ENCODE measurements at places on chromosomes 16 and 17. TPM values are rescaled to one million over a fixed set of nuclear protein-coding genes. Genes with fewer than 3 reads are reported as not detected.
A peak's percentile ranks its signal among the peaks of the same experiment; 100 is the strongest.

GRCh38 chr17:12927001-12927400, 90.8 kb downstream of the ELAC2 start:
- H3K4me1 ChIP-seq: no peaks in the 10 kb centered on the region
- H3K36me3 ChIP-seq: no peaks in the 10 kb centered on the region
- H3K27me3 ChIP-seq: no peaks in the 10 kb centered on the region
- no peak overlapping the region for H3K4me3 ChIP-seq
- no peak overlapping the region for H3K27ac ChIP-seq
- no peak for DNase-seq

GRCh38 chr17:80836971-80837481, 154.6 kb upstream of the CHMP6 start:
- H3K4me1 ChIP-seq: peaks cover 12% of the 10 kb centered on the region
- DNase-seq: no peak
- H3K36me3 ChIP-seq: no peaks in the 10 kb centered on the region
- H3K27me3 ChIP-seq: no peaks in the 10 kb centered on the region

DNA sequence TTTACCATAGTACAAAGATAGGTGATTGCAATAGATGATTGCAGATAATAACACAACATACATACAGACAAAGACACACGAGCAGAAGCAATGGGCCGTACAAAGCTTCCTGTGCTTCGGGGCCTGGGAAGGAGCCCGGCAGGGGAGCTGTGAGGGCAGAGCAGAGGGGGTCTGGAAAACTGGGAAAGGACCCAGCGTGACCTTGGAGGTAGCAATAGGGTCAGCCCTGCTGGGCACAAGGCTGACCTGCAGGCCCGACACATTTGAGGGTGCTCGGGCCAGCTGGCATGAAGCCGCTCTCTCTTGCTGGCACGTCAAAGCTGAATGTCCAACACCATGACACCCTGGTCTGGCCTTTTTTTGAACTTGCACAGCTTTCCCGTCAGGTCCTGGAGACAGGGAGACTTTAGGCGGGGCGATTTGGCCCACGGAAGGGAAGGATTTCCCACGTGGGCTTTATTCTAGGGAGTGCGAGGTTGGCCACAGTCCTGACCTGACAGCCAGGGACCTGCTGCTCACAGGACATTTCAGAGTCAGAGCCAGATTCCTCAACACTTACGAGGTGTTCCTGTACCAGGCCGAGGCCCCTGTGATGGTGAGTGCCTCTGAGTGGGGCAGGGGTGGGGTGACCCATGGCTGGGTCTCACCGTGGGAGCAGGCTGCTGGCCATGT, 83.2 kb downstream of the NTN1 start:
- no peak overlapping the region for H3K4me3 ChIP-seq
- H3K27me3 ChIP-seq: no peaks in the 10 kb centered on the region
- DNase-seq: no peak
- no peaks in the 10 kb centered on the region for H3K36me3 ChIP-seq

DNA sequence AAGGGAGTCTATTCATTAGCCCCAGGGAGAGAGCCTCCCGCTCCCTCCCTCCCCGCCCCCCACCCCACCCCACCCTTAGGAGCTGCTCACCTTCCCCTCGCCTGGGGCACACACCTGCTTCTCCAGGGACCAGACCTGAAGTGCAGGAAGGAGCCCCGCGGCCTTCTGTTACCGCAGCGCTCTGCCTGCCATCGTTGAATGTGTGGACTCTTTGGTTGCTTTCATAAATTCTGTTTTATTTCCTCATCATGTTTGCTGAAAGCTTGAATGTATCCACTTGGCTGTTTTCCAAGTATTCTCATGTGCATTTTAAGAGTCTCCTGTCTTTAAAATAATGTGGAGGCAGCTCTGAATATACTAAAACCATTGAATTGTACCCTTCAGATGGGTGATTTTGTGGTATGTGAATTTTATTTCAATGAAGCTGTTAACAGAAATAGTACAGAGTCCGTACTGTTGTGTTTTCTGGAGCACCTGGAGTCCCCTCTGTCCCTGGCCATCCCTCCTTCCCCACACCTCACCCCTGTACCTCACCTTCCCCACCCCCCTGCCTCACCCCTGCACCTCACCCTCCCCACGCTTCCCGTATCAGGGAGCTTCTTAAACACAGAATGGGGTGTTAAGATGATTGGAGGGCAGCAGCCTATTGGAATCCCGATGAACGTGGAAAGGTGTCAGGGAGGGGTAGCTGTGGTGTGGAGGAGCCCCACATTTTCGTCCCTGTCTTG, 25.5 kb downstream of the RAB11FIP3 start:
- H3K27ac ChIP-seq: no peak overlapping the region
- no peaks in the 10 kb centered on the region for H3K27me3 ChIP-seq
- peaks cover 7% of the 10 kb centered on the region for H3K4me1 ChIP-seq
- H3K36me3 ChIP-seq: no peaks in the 10 kb centered on the region
- H3K4me3 ChIP-seq: no peak overlapping the region
- DNase-seq: no peak

Gene HYDIN
- total RNA-seq: 14.6 TPM

- no peak overlapping the region for H3K4me3 ChIP-seq
- no peaks in the 10 kb centered on the region for H3K27me3 ChIP-seq
- DNase-seq: no peak
- no peak overlapping the region for H3K27ac ChIP-seq
Measured at GRCh38 chr17:13485327-13485726, 116.4 kb downstream of the HS3ST3A1 start.

Gene ABCA6
- total RNA-seq: 66.8 TPM

Gene EFNB3
- 0.86 TPM for total RNA-seq

Gene CCL18
- total RNA-seq: 50.3 TPM

Gene ARL16
- total RNA-seq: 21.0 TPM

GRCh38 chr17:59026176-59026939, 80.3 kb downstream of the TRIM37 start:
- DNase-seq: peak; percentile 23
- no peak overlapping the region for H3K27ac ChIP-seq
- peaks cover 20% of the 10 kb centered on the region for H3K36me3 ChIP-seq
- no peaks in the 10 kb centered on the region for H3K27me3 ChIP-seq
- no peak overlapping the region for H3K4me3 ChIP-seq

DNA sequence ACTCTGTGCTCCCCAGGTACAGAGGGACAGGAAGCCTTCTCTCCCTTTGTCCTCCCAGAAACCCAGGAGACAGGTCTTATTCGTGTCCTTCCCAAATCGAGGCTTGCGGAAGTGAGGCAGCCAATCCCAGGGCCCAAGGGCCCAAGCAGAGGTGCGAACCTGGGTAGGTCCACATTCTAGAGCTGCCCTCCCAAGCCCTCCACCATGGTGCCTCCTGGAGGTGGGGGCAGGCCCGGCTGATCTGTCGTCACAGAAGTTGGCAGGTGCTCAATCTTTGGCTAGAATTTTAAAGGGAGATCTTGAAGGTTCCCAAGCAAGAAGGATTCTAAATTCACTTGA, 21.5 kb downstream of the MRC2 start:
- H3K36me3 ChIP-seq: no peaks in the 10 kb centered on the region
- no peak overlapping the region for H3K4me3 ChIP-seq
- H3K4me1 ChIP-seq: peaks cover 36% of the 10 kb centered on the region
- no peak for DNase-seq
- H3K27me3 ChIP-seq: no peaks in the 10 kb centered on the region

Gene CCL17
- not detected for total RNA-seq

DNA sequence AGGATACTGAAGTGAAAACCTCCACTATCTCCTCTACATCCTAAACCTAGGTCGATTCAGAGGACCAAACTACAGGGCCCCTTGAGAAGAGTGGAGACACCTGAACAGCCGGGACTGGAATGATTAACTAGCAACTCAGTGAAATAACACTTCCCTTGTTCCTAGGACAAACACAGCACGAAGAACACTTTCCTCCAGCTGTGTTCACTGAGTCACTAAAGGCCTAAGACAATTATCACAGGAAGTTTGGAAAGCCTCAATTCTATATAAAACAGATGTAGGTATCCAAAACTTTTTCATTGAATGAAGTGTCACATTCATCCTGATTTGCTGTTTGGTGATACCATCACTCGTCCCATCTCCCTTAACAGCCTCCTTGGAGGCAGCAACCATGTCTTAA, 15.5 kb upstream of the CUEDC1 start:
- H3K36me3 ChIP-seq: peaks cover 28% of the 10 kb centered on the region
- H3K4me1 ChIP-seq: peaks cover 10% of the 10 kb centered on the region
- H3K27ac ChIP-seq: no peak overlapping the region
- H3K27me3 ChIP-seq: no peaks in the 10 kb centered on the region

Gene GINS2
- total RNA-seq: 0.91 TPM

DNA sequence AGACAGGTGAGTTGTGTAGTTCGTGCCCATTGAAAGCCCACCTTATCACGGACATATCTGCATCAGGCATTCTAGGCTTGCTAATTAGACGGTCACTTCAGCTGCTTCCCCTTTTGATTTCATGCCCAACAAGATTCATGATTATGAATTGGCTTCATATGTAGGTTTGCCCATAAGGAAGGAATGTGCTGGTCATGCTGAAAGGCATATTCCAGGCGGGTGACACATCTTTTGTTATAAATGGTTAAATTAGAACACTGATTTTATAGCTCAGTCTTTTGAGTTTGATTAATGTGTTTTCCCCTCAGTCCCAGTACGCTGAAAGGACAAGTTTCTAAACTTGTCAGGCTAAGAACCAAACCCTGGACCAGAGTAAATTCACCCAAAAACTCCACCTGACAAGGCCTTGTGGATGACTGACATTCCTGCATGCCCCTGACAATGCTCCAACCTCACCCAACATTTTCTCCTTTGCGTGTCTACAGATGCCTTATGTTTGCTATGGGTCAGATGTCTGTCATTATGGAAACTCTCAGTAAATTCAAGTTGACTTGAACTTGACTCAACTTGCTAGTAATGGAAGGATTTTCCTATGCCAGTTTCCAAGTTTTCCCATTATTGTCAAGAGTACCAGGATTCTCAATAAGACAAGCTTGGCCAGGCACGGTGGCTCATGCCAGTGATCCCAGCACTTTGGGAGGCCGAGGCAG, 421.9 kb downstream of the PMP22 start:
- no peaks in the 10 kb centered on the region for H3K27me3 ChIP-seq
- H3K27ac ChIP-seq: no peak overlapping the region
- H3K36me3 ChIP-seq: no peaks in the 10 kb centered on the region
- peaks cover 3% of the 10 kb centered on the region for H3K4me1 ChIP-seq

- H3K4me1 ChIP-seq: no peaks in the 10 kb centered on the region
- no peak overlapping the region for H3K4me3 ChIP-seq
- H3K27me3 ChIP-seq: no peaks in the 10 kb centered on the region
- no peak overlapping the region for H3K27ac ChIP-seq
- DNase-seq: no peak
Measured at GRCh38 chr16:74485916-74486315, 64.6 kb upstream of the CLEC18B start.

Gene ZG16
- not detected for total RNA-seq

Gene CPNE7
- not detected for total RNA-seq

Gene NPB
- total RNA-seq: 0.94 TPM

GRCh38 chr16:57384248-57385070, 12.2 kb downstream of the CX3CL1 start:
- DNase-seq: peak; percentile 52
- H3K27me3 ChIP-seq: no peaks in the 10 kb centered on the region
- H3K4me3 ChIP-seq: no peak overlapping the region

- peak overlapping the region; percentile 94 for H3K27ac ChIP-seq
- no peaks in the 10 kb centered on the region for H3K27me3 ChIP-seq
- peak overlapping the region; percentile 82 for H3K4me3 ChIP-seq
- H3K4me1 ChIP-seq: peaks cover 26% of the 10 kb centered on the region
- peaks cover 37% of the 10 kb centered on the region for H3K36me3 ChIP-seq
Measured at GRCh38 chr16:30761427-30761927, 385 bp downstream of the CFAP119 start.

GRCh38 chr16:47493381-47494337, 32.5 kb downstream of the PHKB start:
- no peak overlapping the region for H3K4me3 ChIP-seq
- H3K36me3 ChIP-seq: no peaks in the 10 kb centered on the region

DNA sequence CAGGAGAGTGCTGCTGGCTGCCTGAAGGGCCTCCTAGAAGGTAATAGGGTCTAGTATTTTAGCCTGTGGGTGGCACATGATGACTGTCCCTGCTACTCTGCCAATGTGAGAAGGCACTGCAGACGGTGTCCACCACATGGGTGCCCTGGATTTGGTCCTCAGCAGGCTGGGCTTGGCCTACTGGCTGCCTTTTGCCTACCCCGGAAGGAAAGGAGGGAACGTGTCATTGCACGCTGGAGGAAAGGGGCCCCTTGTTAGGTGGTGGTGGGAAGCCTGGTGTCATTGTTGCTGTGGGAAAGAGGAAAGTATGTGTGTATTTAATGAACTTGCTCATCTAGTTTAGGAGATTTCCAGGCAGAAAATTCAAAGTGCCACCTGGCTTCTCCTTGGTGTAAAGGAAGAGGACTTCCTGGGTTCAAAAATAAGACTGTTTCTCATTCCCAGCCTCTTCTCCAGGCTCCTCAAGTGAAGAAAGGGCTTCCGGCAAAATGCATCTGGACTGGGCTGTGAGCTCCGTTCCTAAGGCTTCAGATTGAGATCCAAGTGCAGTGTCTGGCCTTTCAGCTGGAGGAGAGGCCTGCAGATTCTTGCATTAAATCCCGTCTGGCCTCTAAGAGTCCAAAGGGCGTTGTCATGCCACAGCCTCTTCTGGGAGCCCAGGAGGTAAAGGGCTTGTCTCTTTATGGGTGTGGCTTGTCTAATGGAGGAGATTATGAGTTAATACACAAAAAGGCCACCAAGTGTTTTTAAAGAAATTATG, 55.1 kb downstream of the RPTOR start:
- no peak overlapping the region for H3K27ac ChIP-seq
- peaks cover 7% of the 10 kb centered on the region for H3K4me1 ChIP-seq
- no peaks in the 10 kb centered on the region for H3K36me3 ChIP-seq
- no peaks in the 10 kb centered on the region for H3K27me3 ChIP-seq
- DNase-seq: no peak

DNA sequence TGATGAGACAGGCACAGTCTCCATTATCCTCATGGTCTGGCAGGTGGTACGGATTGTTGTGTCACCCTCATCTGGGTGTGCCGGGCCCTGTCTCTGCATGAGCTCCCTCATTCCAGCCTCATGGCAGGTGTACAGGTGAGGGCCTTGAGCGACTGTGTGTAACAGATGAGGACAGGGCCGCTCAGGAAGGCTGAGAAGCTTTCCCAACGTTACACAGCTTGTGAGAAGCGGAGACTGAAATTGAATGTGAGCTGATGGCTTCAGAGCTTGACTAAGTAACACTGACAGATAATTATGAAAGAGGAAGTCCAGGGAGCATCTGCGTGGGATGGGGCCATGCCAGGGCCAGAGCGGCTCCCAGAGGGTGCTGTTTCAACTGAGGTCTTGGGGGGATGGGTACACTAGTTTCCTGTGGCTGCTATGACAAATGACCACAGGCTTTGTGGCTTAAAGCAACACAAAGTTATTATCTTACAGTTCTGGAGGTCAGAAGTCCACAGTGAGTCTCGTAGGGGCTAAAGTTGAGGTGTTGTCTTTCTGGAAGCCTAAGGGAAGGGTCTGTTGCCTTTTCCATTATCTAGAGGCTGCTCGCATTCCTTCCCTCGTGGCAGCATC, 36.7 kb downstream of the CMIP start:
- H3K27ac ChIP-seq: peak overlapping the region; percentile 74
- H3K4me3 ChIP-seq: no peak overlapping the region
- no peaks in the 10 kb centered on the region for H3K27me3 ChIP-seq
- peaks cover 99% of the 10 kb centered on the region for H3K4me1 ChIP-seq
- DNase-seq: no peak

Gene NOS2
- not detected for total RNA-seq

Gene SLC47A1
- 13.0 TPM for total RNA-seq
